Kidney (tissue), 22 donors: ENCODE measurements at places on chromosomes 3 and 15. TPM values are rescaled to one million over a fixed set of nuclear protein-coding genes. Genes with fewer than 3 reads are reported as not detected.

Gene CCR2
- 8.1 TPM for total RNA-seq

Gene RYR3
- total RNA-seq = 10.5 TPM

Gene UBE2E2
- total RNA-seq = 40.9 TPM

Gene SPATA12
- not detected for total RNA-seq

Gene ZNF501
- 4.2 TPM for total RNA-seq

DNA sequence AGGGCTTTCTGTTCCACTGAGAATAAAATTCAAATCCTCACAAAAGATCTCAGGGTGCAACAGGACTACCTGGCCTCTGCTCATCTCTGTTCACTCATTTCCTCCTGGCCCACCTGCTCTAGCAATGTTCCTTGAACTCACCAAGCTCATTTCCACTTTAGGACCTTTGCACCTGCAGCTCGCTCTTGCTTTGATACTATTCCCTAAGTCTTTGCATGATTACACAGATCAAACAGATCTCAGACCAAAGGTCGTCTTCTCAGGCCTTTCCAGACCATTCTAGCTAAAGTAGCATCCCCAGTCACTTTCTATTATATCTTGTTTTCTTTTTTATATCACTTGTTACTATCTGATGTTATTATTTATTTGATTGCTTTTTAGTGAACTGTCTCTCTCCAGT, 54.7 kb downstream of the B3GNT5 start:
- no peak for DNase-seq

GRCh38 chr3:127967316-127967715, 52.3 kb downstream of the KBTBD12 start:
- DNase-seq = no peak

DNA sequence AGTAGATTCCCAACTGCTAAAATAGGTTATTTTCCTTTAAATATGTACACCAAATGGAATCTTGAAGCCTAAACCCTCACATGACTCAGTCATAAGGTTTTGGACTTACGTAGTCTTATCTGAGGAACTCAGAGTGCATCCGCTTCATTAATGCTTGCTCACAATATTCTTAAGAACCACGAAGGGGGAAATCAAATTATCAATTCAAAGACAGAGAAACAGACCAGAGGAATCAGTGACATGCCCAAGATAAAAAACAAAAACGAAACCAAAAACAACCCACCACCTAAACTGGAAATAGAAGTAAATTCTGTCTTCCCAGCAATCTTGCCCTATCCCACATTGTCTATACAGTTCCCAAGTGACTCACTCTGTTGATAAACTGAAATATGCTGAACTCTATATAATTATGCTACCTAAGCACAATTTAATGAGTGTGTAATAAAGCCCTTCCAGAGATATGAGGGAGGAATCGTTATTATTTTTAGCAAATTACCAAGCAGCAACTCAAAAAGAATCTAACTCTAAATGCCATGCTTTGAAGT, 135.4 kb upstream of the CBLB start:
- no peak for DNase-seq

DNA sequence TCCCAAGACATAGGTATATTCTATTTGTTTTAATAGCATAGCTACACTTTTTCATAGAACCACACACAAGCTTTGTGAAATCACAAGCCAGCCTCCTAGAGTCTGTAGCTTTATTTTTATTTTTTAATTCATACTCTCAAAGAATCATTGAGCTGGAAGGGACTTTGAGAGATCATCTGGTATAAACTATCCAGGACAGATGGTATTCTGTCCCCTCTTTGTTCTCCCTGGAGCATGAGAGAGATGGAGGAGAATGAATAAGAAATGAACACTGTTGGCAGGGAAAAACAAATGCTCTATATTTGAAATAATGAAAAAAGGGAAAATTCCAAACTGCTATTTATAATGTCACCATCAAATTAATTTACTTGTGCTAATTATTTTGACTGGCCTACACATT, 338.7 kb upstream of the IL12A start:
- no peak for DNase-seq

DNA sequence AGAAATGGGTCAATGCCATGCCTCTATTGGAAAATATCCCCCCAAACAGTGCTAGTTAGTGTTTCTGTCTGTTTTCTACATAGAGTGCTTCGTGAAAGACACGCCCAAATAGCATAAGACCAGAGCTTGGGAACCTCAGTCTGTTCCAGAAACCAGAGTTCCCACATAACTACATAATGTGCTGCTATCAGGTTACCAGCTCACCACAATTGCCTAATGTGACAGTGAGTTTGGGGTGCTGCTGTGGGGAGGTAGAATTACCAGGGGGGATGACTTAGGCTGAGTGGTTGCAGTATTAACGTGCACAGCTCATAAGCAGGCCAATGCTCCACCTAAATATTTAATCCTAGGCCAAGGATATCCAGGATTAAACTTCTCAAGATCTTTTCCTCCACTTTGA, 39.2 kb downstream of the DUT start:
- no peak for DNase-seq

DNA sequence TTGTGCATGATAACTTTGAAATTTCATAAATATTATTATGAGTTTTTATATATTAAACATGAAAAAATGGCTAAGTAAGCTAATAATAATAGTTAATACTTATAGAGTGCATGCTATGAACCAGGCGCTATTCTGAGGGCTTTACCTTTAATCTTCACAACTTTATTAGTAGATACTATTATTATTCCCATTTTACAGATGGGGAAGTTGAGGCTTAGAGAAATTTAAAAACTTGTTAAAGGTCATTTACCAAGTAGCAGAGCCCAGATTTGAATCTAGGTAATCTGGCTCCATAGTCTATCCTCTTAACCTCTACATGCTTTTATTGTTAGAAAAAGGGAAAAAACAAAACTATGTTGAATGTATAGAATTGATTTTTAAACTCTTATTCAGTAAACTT, 60.4 kb downstream of the TRPC1 start:
- DNase-seq = no peak

DNA sequence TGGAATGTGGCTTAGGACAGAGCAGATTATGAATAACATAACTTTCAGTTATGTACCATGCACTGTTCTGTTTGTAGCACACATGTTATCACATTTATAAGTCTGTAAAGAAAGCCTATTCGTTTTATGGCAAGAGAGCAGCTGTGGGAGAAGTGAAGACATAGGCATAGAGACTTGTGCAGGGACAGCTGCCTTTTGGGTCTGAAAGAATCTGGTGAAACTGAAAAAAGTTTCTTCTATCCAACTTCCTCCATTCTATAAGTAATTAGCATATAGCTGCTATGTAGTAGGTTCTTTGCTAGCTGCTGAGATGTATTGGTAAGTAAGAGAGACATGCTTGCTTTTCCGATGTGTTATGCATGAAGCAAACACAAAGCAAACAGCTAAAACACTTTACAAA, 1095.4 kb upstream of the CADM2 start:
- no peak for DNase-seq

- no peak for DNase-seq
Observed at GRCh38 chr3:128239304-128239703, 86.0 kb downstream of the EEFSEC start.

- no peak for DNase-seq
Observed at GRCh38 chr15:92901072-92901761, 1.1 kb downstream of the CHD2 start.
